ENCODE measurements at places on chromosomes 4 and X. TPM values are rescaled to one million over a fixed set of nuclear protein-coding genes. Genes with fewer than 3 reads are reported as not detected.

SMIM10L2A gene
- total RNA-seq, result 0.48 TPM

RPS6KA6 gene
- total RNA-seq, result 8.5 TPM

EDA gene
- total RNA-seq, result 1.2 TPM

CHRDL1 gene
- 3.3 TPM for total RNA-seq

SCD5 gene
- total RNA-seq, result 61.7 TPM

CT83 gene
- not detected for total RNA-seq

SUPT20HL2 gene
- not detected for total RNA-seq

TMPRSS11A gene
- total RNA-seq, result not detected

PRMT9 gene
- 9.0 TPM for total RNA-seq

SLC9B2 gene
- total RNA-seq, result 16.3 TPM

GSX2 gene
- total RNA-seq, result 1.1 TPM

Data from astrocyte (in vitro differentiated cells and primary cell).